ENCODE measurements at places on chromosomes 2 and 18.

DNA sequence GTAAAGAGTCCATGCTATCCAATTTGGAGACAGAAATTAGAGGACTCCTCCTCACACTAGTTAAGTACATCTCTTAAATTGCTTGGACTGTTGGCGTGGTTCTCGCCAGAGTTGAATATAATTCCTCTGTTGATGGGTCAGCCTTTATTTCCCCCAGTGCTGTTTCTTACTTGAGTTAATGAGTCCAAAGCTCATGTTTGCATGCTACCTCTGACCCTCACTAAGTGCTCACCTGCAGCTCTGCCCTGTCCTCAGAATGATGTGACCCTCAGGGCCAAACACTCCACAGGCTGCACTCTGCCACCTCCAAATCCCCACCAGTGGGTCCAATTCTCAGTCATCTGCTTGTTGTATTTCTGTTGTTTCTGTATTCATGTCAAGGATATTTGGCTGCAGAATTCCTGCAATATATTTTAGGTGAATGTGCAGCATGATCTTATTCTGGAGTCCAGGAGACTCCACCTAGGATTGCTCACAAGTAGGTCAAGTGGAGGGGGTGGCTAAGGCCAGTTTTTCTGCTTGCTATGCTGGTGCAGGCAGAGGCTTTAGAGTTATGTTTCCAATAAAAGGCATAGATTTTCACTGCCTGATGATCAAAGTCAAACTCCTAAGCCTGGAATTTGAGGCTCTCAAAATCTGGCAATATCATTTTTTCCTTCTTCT, 37.8 kb downstream of the RDH14 start:
- no peak for DNase-seq

- DNase-seq: no peak
Observed at GRCh38 chr2:169365029-169365480, 2.7 kb upstream of the LRP2 start.

DNA sequence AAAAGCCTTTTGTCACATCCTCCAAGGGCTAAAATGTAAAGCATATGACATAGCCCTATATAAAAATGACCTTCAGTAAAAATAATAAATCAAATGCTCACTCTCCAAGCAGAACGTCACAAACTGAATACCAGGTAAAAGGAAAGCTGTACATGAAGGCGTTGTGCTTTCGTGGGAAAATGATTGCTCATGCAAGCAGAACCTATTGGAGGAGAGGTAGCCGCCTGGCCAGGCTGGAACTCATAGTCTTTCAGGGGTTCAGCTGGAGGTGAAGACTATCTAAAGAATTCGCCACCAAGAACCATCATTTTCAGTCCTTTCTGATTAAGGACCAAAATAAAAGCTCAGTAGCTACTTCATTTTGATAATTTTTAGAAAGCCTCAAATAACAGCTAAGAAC, 44.7 kb downstream of the ANKRD44 start:
- DNase-seq: no peak

DNA sequence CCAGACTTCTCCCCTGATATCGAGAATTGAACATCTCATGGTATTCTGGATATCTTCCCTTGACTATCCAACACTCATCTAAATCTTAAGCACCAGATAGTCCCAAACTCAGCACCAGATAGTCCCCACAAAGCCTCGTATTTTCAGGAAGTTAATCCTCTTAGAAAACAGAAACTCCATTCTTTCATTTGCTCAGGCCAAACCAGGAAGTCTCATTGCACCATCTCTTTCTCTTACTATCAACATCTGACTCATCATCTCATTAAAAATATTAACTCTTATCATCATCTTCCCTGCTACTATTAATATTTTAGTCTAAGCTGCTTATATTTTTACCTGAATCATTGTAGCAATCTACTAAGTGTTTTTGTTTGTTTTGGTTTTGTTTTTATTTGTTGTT, 286.4 kb downstream of the GALNT13 start:
- DNase-seq: no peak

DNA sequence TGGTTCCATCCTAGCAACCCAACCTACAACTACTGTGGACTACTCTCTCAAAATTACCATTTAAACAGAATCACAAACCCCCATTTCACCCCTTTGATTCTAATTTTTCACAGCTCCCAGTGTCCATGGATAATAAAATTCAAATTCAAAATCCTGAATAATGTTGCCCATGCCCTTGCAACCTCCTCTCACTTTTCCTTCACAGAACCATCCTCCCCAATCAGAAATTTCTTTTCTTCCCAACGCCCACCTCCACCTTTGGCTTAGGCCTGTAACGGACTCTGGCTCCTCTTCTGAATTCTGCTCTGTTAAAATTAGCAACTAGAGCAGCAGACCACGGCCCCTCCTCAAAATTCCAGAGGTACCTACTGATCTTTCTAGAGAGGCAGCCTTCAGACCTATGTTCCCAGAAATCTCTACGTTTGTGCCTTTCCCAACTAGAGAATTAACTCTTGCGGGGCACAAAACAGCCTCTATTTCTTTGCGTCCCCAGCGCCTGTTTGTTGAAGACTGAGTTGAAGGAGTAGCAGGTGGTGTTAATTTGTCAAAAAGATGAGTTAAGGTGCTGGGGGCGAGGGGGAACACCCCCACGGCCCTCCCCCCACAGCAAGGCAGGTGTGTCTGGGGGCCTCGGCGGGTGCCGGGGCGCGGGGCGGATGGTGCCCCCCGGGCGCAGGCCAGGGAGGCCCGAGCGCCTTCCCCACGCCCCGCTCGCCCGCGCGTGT, 428 bp upstream of the MAP3K20 start:
- DNase-seq: no peak

DNA sequence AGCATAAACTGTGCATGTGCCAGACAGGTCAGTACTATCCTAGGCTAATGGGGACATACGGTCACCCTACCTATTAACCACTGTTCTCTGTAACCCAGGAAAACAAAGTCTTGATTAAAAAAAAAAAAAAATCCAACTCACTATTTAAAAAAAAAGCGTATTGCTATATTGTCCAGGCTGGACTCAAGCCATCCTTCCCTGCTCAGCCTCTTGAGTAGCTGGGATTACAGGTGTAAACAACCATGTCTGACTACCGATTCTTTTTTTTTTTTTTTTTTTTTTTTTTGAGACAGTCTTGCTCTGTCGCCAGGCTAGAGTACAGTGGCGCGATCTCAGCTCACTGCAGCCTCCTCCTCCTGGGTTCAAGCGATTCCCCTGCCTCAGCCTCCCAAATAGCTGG, 11.6 kb downstream of the ATAD2B start:
- no peak for DNase-seq

DNA sequence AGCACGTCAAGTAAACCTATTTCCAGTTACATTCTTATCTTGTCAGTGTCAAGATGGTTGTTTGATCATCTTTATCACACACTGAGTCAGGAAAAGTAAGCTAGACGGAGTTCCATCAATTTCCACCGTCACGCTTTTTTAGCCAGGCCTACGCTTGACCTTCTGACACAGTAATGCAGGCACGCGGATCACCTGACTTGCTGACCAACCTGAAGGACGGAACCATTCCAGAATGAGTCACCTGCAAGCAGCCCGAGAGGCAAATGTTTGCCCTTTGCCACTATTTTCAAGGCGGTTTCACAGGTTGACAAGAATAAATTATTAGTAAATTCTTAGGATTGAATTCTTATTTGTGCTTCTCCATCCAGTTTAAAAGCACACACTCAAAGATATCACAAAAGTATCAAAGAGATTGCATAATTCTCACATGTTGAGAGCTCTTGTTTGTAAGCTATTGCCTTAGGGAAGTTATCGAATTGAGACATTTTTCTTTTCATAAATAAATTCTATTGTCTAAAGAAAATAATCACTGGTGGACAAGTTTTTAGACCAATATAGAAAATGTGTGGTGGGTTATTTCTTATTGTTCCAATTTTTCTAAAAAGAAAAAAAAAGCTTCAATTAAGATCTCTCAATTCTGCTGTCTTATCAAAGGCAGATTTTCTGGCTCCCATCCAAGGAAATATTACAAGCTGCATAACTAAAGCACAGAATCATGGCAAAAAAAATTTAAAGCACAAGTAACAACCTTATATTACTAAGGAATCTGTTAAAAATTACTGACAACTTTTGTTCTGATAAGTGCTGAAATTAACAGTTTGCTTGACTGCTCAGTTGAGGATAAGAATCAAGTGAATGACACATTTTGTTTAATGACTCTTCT, 31.9 kb downstream of the UXS1 start:
- DNase-seq: no peak

GRCh38 chr2:222290736-222291484, 7.9 kb downstream of the PAX3 start:
- DNase-seq: no peak

DNA sequence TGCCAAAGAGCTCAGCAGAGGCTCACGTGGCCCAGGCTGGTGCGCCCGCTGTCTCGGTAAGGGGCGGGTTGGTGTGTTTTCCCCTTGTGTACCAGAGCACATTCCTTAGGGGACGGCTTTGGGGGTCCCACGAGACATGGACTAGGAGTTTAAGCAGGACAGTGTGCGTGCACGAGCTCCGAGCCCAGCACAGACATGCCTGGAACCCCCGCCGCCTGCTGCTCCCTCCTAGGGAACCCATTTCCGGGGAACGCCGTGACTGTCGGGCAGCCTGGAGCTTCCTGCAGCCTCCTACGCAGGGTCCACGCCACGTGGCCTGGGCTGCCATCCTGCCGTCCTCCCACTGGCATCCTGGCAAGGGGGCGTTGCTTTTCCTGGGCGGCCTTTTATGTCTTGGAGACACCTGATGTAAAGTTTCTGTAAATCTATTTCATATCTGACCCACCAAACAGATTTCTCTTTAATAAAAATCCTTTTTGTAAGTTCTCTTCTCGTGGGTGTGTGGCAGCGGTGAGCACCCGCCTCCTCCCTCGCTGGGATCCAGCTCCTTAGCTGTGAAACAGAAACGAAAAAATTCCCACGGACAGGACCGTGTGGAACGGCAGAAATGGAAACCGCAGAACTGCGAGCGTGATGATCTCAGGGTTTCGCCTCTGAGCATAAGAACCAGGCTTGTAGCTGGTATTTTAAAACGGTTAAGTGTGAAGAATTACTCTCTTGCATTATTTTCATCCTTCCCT, 43.5 kb upstream of the KCNG2 start:
- no peak for DNase-seq

GRCh38 chr18:55272510-55273243, 313.4 kb upstream of the CCDC68 start:
- no peak for DNase-seq

- DNase-seq: no peak
Observed at GRCh38 chr2:88857951-88858411, 166.5 kb downstream of the RPIA start.

GRCh38 chr18:49812286-49813068, 856 bp downstream of the ACAA2 start:
- DNase-seq: no peak

DNA sequence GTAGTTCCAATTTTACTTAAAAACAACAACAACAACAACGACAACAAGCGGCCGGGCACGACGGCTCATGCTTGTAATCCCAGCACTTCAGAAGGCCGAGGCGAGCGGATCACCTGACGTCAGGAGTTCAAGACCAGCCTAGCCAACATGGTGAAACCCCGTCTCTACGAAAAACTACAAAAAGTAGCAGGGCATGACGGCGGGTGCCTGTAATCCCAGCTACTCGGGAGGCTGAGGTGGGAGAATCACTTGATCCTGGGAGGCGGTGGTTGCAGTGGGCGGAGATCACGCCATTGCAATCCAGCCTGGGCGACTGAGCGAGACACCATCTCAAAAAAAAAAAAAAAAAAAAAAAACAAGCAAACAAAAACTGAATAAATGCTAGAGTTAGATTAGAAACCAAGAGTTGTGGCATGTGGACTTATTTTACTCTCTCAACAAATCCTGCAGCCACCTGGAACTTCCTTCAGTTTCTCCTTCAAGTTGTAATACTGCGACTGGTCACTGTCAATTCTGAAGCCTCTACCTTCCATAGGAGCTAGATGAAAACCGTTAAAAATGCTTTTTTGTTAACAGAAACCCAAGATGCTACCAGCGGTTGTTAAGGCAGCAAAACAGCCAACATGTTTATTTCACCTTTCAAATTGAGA, 1.3 kb downstream of the ATP5F1A start:
- no peak for DNase-seq

DNA sequence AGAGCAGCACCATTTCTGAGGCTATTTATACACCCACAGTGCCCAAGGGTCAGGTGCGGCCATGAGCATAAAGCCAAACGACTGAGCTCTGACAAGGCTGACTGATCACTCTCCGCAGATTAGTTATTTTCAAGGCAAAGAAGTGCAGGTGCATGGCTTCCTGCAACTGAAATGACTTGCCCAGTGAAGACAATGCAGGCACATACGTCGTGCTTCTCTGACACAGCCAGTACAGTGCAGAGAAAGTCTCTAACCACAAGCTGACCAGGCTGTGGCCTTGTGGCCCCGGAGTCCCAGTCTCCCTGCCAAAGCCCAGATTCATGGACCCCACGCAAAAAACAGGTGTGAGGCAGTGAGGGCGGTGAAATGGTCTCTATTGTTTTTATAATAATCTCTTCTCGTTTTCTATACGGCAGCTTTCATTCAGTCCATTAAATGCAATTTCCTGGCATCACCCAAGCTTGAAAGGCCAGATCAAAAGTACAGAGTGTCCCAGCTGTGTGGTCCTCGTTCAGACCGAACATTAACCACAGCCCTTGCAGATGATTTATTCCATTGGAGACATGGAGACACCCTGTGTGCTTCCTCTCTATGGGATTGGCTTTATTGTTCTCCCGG, 447.0 kb upstream of the ID2 start:
- DNase-seq: no peak

DNA sequence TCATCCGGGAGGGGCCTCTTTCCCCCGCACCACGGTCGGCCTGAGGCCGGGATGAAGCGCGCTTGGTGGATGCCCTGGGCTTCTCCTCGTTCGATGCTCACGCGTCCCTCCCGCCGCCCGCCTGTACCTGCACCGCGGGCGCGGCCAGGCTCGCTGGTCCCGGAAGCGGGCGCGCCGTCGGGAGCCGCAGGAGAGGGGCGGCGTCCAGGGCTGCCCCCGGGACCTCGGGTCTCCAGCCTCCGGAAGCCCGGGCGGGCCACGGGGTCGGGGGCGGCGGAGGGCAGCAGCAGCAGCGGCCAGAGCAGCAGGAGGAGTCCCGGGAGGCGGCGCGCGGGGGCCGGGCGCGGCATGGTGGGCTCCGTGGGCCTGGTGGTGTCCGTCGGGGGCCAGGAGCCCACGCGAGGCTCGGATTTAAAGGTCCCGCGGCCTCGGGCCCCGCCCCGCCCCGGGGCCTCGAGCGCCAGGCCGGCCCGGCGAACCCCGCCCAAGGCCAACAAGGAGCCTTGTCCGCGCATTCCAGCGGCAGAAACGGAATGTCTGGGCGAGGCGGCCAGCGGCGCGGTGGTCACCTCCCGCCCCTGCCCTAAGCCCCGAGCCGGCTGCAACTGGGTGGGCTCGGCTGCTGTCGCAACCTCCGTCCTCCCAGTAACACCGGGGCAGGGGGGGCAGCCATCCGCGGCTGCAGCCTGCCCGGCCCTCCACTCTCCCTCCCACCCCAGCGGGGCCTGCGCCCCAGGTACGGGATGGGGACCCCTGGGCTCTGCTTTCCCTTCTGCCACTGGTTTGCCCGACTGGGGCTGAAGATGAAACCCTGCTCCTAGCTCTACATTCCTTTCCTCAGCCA, at the start of gene MATN3:
MATN3 (minus strand) TSS at position 387 of the 844 bp plus-strand sequence; CDS start at position 350, 37 bp downstream.
- DNase-seq: peak; percentile 60

All from mucosa of descending colon (tissue), 3 donors.